ENCODE measurements at places on chromosomes 2 and 18.

GRCh38 chr18:32848826-32849225 is 76.0 kb upstream of the KLHL14 start:
- no peak for DNase-seq

DNA sequence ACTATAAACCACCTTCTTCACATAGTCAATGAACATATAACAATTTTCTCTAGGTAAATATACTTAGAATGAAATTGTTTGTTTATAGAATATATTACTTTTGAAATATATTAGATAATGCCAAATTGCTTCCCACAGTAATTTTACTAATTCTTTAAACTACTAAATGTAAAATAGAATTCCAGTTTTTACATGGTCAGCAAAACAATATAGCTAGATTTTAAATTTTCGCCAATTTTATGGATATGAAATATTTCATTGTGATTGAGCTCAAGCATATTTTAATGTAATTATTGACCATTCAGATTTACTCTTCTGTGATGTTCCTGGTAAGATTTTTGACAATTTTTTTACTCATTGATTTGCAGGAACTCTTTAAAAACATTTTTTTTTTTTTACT is 444.6 kb downstream of the PARD3B start:
- no peak for DNase-seq

- DNase-seq: no peak
Observed at GRCh38 chr2:220696280-220696669, 875.8 kb downstream of the EPHA4 start.

DNA sequence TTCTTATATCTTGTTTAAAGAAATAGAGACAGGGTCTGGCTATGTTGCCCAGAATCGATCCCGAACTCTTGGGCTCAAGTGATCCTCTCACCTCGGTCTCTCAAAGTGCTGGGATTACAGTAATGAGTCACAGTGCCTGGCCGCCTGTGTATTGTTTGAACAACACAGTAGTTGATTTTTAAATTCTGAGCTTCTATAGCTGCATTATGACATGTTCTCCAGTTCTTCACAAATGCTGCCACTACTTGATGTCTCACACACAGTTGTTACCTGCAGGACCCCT is 7.7 kb upstream of the RHOB start:
- no peak for DNase-seq

DNA sequence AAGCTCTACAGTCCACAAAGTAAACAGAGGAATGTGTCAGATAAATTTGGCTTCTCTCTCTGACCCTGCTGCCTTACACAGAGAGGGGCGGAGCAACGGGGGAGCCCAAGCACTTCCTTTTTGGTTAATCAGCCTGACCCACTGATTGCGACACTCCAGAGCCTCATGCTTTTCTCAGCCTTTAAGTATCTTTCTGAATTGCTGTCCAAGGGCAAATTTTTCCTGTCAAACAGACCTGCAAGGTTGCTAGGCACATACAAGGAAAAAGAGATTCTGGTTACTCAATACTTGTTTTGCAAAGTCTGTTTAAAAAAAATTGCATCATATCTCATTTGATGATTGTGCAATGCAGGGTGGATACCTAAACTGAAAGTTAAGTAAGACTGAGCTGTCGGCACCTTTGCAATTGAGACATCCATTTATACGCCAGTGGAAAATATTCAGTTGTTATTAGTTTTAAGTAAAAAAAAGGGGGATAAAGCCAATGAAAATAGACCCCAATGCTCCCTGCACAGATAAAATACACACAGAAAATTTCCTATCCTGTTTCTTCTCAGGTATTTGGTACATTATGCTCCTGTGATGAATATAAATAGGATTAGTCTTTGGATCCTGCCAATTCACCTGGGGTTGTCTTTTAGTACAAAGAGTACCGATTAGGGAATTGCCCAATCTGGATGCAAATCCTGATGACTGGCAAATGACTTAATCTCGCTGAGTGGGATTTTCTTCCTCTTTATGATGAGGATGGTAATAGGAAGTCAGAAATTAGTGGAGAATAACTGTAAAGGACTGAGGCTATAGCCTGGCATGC is 260.2 kb upstream of the TRIB2 start:
- DNase-seq: peak; percentile 62

GRCh38 chr2:37742286-37742685 is 70.8 kb upstream of the CDC42EP3 start:
- DNase-seq: no peak

DNA sequence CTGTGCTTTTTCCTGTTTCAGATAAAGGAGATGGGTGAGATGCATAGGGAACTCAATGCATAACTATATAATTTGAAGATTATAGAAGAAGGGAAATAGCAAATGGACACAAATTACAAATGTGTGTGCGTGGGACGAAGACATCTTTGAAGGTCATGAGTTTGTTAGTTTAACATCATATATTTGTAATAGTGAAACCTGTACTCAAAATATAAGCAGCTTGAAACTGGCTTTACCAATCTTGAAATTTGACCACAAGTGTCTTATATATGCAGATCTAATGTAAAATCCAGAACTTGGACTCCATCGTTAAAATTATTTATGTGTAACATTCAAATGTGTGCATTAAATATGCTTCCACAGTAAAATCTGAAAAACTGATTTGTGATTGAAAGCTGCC is 16.4 kb upstream of the MSH2 start:
- DNase-seq: no peak

GRCh38 chr2:7835693-7836680 is 845.9 kb upstream of the ID2 start:
- DNase-seq: peak; percentile 10

DNA sequence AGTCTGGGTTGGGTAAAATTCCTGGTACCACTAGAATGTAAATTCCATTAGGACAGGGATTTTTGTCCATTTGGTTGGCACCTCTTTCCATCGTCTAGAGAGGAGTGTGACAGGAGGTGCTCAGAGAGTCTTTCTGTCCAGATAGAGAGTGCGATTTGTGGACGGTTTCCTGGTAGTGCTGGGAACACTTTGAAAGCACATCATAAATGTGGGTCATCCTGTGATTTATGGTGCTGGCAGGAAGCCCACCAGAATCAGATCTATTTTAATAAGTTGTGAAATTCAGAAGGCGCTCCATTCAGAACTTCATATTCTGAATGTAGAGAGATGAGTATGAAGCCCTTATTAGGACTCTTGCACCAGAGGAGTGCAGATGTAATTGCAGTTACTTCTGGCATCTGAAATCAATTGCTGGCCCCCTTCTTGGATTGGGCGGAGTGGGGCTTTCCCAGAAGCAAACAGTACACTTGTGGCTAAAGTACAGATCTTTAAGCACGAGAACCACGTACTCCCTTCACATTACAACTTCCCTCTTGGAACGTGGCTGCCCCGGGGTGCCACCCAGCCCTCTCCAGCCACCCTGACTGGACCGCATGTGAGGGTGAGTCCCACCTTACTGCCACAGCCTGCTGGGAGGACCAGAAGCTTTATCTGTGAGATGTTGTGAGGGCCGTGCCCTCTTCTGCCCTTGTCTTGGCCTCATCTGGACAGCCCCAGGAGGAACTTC is 243.2 kb downstream of the MYO3B start:
- peak; percentile 4 for DNase-seq

DNA sequence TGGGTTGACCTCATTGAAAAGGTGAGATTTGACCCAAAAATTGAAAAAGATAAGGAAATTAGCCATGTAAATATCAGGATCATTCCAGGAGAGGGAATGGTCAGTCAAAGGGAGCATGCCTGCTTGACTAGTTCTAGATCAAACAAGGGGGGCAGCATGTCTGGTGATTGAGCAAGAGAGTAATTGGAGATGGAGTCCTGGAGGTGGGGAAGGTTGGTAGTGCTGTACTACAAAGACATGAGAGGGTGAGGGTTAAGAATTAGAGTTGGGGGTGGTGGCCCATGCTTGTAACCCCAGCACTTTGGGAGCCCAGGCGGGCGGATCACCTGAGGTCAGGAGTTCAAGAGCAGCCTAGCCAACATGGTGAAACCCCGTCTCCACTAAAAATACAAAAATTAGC is 2.0 kb downstream of the MRPL30 start:
- no peak for DNase-seq

DNA sequence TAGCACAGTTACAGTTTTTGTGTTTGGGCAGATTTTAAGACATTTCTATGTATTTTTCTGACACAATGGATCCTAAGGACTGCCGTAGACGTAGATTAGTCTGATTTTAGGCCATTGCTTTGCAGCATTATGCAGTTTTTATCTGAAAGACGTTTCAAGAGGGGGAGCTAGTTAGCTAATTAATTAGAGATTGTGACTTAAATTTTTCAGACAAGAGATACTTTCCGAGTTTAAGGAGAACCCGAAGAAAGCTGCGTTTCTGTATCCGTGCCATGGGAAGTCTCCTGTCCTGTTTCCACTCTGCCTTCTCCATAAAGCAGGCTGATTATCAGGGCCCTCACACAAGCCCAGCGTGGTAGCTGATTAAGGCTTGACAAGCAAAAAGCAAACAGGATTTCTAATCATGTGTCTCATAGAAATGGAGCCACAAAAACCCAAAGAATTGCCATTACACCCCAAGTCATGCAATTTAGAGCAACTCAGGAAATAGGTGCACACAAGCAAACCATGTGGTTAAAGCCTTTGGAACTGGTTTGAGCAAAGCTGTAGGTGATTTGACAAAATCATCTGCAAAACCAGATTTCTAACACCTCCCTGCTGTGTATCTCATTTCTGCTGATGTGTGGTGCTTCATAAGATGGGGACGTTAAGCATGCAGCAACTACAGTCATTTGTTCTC is 808.1 kb downstream of the RNF144A start:
- DNase-seq: peak; percentile 15

DNA sequence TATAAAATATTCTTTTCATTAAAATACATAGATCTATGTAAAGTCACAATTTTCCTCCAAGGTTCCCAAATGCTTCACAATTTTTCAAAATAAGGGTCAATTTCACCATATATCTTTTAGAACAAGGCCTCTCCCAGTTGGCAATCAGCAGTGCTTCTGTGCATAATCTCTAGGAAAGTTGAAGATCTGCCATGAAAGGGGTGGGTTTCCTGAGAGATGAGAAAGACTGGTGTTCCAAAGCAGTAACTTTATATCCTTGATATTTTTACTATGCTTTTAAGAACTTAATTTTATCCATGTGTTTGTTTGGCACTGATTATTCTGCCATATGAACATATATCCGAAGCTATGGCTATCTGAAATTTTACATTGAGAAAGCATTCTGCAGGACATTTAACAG is 199.4 kb upstream of the CYP26B1 start:
- peak; percentile 27 for DNase-seq

- DNase-seq: no peak
Observed at GRCh38 chr2:224925810-224926100, 116.5 kb downstream of the DOCK10 start.

GRCh38 chr18:9321017-9321452 is 13.5 kb upstream of the TWSG1 start:
- DNase-seq: no peak

GRCh38 chr2:2516386-2516785 is 185.3 kb upstream of the MYT1L start:
- DNase-seq: no peak

DNA sequence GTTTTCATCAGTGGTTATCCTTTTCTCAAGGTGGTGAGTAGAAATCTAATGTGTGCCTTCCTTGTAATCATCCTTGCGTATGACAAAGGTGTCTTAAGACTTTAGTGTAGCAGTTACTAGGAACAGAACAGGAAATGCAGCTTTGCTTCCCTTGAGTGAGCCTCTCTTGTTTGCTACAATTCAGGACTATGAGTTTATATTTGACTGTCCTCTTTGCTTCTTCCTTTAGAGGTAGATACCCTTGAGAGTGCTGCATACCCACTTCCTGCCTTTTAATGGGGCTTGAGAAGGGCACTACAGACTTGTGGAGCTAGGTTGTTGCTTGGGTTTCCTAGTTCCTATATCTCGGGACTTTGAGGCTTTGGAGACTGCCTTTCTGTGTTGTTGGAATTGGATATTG is 3.8 kb downstream of the KCNJ13 start:
- no peak for DNase-seq

GRCh38 chr2:198351647-198352046 is 547.3 kb downstream of the PLCL1 start:
- DNase-seq: no peak

DNA sequence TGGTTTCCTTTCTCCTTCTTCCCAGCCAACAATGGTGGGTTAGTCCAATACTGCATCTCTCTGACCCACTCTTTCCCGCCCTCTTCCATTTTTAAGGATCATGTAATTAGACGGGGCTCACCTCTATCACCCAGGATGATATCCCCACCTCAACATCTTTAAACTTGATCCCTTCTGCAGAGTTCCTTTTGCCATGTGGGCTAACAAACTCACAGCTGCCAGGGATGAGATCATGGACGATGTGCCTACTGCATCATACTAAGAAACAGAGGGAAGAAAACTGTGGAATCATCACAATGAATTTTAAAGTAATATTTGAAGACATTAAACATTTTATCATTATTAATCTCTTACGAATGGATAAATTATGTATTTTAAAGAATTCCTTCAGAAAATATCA is 183.5 kb downstream of the RDH14 start:
- DNase-seq: no peak

DNA sequence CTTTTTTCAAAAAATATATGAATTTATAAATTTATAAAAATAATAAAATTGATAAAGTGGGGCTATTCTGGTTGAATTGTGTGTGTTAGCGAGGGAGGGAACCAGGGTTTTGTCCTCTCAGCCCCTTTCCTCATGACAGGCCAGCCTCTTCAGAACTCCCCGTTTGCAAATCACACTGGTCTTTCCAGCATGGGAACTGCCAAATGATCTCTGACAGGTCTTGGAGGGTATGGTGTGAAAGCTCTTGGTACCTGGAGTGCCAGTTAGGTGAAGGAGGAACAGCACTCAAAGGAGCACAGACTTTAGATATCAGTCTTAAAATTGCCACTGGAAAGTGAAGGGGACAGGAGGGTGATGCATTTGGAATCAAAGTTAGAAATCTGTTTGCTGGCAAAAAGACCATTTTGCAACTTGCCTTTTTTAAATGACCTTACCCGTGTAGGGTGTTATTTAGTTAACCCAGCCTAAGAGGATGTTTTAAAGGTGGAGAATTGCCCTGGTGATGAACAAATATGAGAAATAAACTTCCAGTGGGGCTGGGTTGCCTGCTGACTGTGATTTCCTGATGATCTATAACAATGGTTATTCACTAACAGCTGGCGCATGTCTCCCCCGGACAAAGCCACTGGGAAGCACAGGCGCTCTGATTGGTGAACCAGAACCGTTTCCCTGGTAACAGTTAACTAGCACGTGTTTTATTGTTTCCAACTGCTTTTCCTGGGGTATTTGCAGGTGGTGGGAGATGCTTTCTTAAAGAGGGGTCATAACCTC is 85.3 kb upstream of the EFEMP1 start:
- peak; percentile 77 for DNase-seq

- no peak for DNase-seq
Observed at GRCh38 chr2:203720915-203721672, 14.7 kb downstream of the CD28 start.

- DNase-seq: no peak
Observed at GRCh38 chr18:38709122-38709521, 1143.5 kb upstream of the CELF4 start.

GRCh38 chr2:168185583-168186274 is 61.7 kb downstream of the STK39 start:
- no peak for DNase-seq

- DNase-seq: peak; percentile 59
Observed at GRCh38 chr2:104872866-104873688, 19.2 kb downstream of the POU3F3 start.

Measured in hindlimb muscle (tissue), 1 donor.